Uterine smooth muscle cell (primary cell): ENCODE measurements at places on chromosomes 7 and 10. TPM values are rescaled to one million over a fixed set of nuclear protein-coding genes. Genes with fewer than 3 reads are reported as not detected.

Gene HOXA6
- 0.37 and 1.7 TPM in 2 replicates for total RNA-seq

Gene CHCHD3
- total RNA-seq: 123 and 146 TPM in 2 replicates

Gene DHTKD1
- 26.7 and 28.7 TPM in 2 replicates for total RNA-seq

Gene CRPPA
- 1.2 and 1.3 TPM in 2 replicates for total RNA-seq
